Inflammatory macrophage treated with lipopolysaccharide for 4 hours (primary cell): ENCODE measurements at places on chromosomes 13 and 19.

GRCh38 chr13:73520566-73521289 lies 461.9 kb downstream of the KLF5 start:
- no peak for DNase-seq

DNA sequence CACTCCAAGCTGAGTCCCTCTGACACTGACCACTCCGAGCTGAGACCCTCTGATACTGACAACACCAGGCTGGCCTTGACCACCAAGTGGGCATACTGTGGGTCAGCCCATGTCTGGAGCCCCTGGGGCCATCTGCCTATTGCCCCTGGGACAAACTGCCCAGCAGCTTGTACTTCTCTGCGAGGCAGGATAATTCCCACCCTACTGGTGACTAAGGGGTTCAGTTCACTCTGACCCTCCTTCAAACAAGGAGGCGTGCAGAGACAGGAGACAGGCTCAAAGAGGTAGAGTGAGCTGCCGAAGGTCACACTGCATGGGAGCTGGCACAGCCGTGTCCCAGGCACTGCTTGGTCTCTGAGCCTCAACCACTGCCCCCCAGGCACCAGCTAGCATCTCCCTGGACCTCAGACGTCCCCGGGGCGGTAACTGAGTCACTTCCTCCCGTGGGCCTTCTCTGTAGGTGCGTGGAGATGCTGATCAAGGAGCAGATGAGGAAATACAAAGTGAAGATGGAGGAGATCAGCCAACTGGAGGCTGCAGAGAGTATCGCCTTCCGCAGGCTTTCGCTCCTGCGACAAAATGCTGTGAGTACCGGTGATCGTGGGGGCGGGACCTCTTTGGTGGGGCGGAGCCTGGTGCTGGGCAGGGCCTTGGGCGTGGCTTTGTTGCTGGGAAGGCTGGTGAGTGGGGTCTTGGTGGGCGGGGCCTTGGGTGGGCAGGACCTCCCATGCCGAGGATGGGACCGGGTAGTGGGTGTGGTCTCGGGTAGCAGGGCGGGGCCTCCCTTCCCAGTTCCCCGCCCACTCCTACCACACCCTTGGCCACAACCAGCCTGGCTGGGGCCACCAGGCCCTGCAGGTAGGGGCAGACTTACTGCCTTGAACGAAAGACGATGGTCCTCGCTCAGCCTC lies 5.8 kb upstream of the USE1 start:
- peak; percentile 35 for DNase-seq

DNA sequence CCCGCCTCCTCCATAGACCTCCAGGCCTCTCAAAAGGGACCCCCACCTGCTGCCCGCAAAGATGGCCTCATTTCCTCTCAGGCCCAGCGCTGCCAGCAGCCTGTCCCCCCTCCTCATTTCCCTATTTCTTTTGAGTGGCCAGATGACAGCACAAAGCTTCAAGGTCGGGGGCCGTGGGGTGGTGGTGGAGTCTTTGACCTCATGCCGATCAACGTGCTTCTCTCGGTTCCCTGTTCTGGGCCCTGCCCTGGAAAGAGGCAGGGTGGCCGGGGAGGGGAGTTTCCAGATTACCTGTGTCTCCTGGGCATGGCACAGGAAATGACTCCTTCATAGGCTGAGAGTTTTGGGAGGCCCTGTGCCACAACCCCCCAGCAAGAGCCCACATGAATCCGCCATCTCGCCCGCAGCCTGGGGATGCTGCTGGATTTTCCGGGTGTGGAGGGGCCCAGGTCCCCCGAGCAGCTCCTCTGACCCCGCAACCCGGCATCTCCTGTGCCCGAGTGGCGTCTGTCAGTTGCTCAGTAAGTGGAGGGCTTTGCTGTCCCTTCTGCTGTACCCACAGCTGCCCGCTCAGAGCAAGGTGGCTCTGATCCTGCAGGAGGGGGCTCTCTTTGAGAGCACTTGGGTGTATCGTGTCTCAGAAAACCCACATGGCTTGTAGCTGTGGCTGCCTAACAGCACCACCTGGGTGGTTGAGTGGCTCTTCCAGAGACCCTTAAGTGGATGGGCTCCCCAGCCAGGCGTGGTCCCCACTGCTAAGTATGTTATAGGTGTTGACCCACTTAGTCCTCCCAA lies 139.4 kb downstream of the SIPA1L3 start:
- DNase-seq = no peak

DNA sequence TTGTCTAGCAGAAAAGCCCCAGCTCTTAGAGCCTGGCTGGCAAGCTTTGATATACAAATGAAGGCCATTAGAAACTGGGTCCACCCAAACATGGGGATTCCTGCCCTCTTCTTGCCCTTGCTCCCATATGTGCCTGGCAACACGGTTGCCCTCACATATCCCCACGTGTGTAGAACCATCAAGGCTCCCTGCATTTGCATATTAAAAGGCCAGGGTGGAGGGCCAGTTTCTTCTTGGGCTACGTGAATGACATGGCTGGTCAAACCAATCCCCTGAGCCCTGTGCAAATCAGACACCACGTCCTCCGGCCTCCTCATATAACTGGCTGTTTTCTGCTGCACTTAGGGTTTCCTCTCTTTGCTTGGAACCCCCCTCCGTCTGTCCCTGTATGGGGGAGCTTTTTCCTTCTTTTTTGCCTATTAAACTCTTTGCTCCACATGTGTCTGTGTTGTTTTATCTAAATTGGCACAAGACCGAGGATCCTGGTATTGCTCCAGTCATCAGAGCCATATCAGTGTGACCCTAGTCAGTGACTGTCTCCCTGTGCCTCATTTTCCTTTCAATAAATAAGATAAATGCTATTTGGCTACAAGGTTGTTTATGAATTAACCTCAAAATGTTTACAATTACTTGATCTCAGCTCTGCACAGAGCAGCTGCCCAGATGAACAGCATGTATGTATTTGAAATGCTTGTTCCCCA lies 30.3 kb upstream of the CEACAM1 start:
- DNase-seq = no peak

DNA sequence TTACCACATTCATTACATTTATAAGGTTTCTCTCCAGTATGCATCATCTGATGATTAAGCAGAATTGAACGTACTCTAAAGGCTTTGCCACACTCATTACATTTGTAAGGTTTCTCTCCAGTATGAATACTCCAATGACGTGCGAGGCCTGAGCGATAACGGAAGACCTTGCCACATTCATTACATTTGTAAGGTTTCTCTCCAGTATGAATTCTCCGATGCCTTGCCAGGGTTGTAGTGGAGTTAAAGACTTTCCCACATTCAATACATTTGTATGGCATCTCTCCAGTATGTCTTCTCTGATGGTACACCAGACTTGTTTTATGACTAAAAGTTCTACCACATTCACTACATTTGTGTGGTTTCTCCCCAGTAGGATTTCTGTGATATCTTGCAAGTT lies 16.8 kb upstream of the ZNF432 start:
- no peak for DNase-seq

GRCh38 chr13:34310539-34310938 lies 492.6 kb downstream of the RFC3 start:
- DNase-seq = no peak

GRCh38 chr19:40252395-40252794 lies 25.9 kb upstream of the CCNP start:
- DNase-seq = no peak

DNA sequence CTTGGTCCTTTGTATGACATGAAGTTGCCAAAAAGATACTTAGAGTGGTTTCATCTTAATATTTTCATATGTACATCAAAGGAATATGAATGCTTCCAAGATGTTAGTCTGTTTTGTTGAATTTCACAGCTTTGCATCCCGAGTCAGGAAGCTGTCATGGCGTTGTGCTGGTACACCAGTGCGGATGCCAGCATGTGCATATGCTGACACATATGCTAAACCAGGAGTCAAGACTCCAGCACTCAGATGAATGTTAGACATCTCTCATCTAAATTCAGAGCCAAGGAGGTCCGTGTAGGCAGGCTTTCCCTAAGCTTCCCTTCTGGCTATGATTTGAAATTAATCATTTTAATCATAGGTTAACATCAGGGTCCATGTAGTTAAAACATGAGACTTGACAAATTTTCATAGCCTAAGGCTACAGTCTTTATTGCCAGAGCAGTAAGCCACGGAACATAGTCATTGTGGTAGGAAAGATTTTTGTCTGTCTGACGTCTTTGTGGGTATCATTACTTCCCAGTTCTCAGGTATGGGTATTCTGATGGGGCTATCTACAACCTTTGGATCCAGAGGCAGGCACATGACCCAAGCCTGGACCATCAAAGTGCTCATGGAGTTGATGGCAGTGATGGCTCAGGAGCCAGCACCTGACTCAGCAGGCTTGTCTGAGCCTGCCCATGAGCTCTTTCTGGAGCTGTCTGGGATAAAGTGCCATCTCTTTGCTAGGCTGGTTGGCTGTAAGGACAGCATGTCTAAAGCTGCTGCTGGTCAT lies 246.1 kb downstream of the KCNRG start:
- DNase-seq = no peak

DNA sequence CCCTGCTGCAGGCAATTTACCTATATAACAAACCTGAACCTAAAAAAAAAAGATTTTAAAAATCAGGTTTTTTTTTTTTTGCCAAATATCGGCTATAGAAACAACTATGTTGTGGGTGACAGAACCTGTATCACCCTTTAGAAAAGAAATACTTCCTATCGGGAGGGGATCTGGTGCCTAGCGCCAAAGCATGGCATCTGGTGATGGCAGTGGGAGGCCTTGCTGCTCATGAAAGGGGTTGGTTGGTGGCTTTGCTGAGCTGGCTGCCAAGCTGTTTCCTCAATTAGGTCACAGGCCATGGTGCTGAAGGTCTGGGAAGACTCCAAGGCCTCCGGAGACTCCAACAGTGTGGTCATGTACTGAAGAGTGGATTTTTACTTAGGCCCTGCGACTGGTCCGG lies 328.5 kb downstream of the KLF5 start:
- DNase-seq = no peak

GRCh38 chr19:58317476-58318072 lies 9.2 kb upstream of the ZSCAN22 start:
- DNase-seq = no peak

DNA sequence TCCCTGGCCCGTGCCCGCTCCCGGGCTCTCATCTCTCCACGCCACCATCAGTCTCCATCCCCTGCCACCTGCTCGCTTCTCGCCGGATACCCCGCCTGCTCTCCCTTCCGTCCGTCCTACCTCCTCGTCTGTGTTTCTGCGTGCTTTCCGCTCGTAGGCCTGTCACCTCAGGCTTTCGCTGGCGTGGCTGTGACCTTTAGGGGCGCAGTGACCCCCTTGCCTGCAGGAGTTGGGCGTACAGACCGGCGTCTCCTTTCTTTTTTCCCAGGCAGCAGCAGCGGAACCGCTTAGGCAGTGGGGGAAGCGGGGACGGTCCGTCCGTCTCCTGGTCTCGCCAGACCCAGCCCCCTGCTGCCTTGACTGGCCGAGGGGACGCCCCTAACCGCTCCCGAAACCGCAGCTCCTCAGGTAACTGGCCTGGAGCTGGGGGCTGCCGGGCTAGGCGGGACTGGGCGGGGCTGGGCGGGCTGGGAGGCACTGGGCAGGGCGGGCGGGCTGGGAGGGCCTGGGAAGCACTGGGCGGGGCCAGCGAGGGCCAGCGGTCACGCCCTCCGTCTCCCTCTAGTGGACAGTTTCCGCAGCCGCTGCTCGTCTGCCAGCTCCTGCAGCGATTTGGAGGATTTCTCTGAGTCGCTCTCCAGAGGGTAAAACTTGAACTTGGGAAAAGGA lies 6.3 kb downstream of the PGLYRP1 start:
- peak; percentile 80 for DNase-seq

GRCh38 chr19:28691683-28692082 lies 521.3 kb downstream of the UQCRFS1 start:
- no peak for DNase-seq

GRCh38 chr13:85608255-85608829 lies 190.9 kb downstream of the SLITRK6 start:
- no peak for DNase-seq

DNA sequence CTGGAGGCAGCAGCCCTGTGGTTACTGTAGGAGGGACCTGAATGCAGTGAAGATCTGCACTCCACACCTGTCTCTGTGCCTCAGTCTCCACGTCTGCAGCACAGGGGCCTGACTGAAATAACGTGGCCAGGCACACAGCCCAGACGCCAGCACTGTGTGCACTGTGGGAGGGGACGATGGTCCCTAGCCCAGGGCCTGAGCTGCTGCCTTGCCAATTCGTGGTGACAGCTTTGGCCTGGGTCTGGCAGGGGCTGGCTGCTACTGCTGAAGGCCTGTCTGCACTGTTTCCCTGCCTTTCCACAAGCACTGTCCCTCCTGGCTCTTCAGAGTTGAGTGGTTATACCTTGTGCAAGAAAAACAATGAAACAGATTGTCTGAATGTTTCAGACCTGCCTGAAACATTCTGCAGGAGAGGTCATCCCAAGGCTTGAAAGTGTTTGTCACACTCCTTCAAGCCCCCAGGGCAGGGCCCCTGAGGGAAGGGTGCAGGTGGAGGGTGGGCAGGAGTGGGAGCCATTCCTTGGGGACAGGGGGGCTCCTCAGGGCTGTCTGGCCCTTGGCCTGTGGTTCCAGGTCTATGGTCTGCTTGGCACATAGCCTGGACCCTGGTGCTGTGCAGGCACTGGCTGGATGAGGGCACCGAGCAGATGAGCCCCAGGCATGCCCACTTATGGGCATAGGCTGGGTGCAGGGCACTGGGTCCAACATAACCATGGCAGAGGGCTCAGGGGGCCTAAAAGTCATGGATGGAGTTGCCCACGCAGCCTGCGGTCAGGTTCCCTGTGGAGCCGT lies 38.7 kb upstream of the LDLR start:
- DNase-seq = no peak

- DNase-seq = no peak
Observed at GRCh38 chr13:47067306-47067705, 170.5 kb upstream of the HTR2A start.

GRCh38 chr13:104592127-104592526 lies 1525.9 kb upstream of the SLC10A2 start:
- DNase-seq = no peak

- peak; percentile 100 for DNase-seq
Observed at GRCh38 chr19:38849860-38850435, at the start of gene HNRNPL. TSS of gene HNRNPL (minus strand) at chr19:38849986. CDS start at chr19:38849966, 20 bp downstream.

- no peak for DNase-seq
Observed at GRCh38 chr13:70964124-70964523, 855.9 kb upstream of the KLHL1 start.

GRCh38 chr13:114064450-114065140 lies 67.8 kb downstream of the RASA3 start:
- peak; percentile 61 for DNase-seq

DNA sequence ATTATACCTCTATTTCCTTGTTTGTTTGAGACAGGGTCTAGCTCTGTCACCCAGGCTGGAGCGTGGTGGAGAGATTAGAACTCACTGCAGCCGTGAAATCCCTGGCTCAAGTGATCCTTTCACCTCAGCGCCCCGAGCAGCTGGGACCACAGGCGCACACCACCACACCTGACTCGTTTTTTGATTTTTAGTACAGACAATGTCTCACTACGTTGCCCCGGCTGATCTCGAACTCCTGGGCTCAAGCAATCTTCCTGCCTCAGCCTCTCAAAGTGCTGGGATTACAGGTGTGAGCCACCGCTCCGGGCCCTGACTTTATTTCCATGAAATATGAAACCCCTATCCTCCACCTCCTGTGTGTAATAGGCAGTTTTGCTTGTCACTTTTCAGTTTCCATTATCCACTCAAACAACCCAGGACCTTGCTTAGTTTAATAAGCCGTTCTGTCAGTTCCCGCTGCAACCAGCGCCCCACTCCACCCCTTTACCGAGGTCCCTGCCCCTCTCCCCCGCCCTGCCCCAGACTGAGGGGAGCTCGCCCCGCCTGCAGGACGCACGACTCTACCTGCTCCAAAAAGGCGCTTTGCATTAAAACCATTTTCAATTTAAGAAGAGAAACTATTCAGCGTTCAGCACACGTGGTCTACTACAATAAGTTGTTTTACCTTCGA lies 16.9 kb downstream of the ZNF816 start:
- no peak for DNase-seq
